ENCODE measurements at places on chromosomes 4 and X. TPM values are rescaled to one million over a fixed set of nuclear protein-coding genes. Genes with fewer than 3 reads are reported as not detected.

The TLR3 gene
- total RNA-seq = 6.1 TPM

The GRIA2 gene
- total RNA-seq = 0.17 TPM

The DGKK gene
- 0.11 TPM for total RNA-seq

The RHOXF2 gene
- total RNA-seq = not detected

The TMPRSS11B gene
- not detected for total RNA-seq

The ZAR1 gene
- total RNA-seq = 0.11 TPM

The IL13RA2 gene
- 79.4 TPM for total RNA-seq

The SLC25A43 gene
- 5.4 TPM for total RNA-seq

The PDS5A gene
- total RNA-seq = 45.4 TPM

The KCTD8 gene
- not detected for total RNA-seq

The FAM114A1 gene
- total RNA-seq = 37.1 TPM

The ARR3 gene
- not detected for total RNA-seq

The HSFX1 gene
- 0.17 TPM for total RNA-seq

The CT45A2 gene
- 0.69 TPM for total RNA-seq

The CHM gene
- 13.2 TPM for total RNA-seq

The GAGE12H gene
- not detected for total RNA-seq

The TMPRSS11A gene
- not detected for total RNA-seq

The MPC1L gene
- total RNA-seq = not detected

The GAGE12F gene
- total RNA-seq = 2.2 TPM

The C4orf50 gene
- total RNA-seq = not detected

The C1GALT1C1 gene
- total RNA-seq = 35.2 TPM

The ASB5 gene
- total RNA-seq = 0.57 TPM

The SSX3 gene
- total RNA-seq = 1.1 TPM

The ANXA10 gene
- total RNA-seq = 0.48 TPM

The PHEX gene
- total RNA-seq = 0.18 TPM

The ADAM29 gene
- not detected for total RNA-seq

The WDR13 gene
- 82.3 TPM for total RNA-seq

The GRID2 gene
- 1.1 TPM for total RNA-seq

The BTC gene
- 0.29 TPM for total RNA-seq

The IQCM gene
- not detected for total RNA-seq

The GABRE gene
- 3.0 TPM for total RNA-seq

The SHROOM4 gene
- total RNA-seq = 0.92 TPM

The STIM2 gene
- 38.9 TPM for total RNA-seq

The NAP1L2 gene
- total RNA-seq = 10.2 TPM

The CDKL2 gene
- total RNA-seq = not detected

The POU3F4 gene
- total RNA-seq = not detected

The FAT4 gene
- total RNA-seq = 0.46 TPM

The TKTL2 gene
- total RNA-seq = not detected

The H2BW2 gene
- not detected for total RNA-seq

The ZNF81 gene
- 1.9 TPM for total RNA-seq

The SEL1L3 gene
- 19.7 TPM for total RNA-seq

The LIN54 gene
- total RNA-seq = 12.7 TPM

The SORBS2 gene
- 3.3 TPM for total RNA-seq

The ERAS gene
- not detected for total RNA-seq

The ODAM gene
- total RNA-seq = not detected

The GPC3 gene
- total RNA-seq = 0.34 TPM

The PTPN13 gene
- total RNA-seq = 3.0 TPM

The MAGEE1 gene
- not detected for total RNA-seq

The XG gene
- not detected for total RNA-seq

Data from Daoy (cell line).